ENCODE measurements at places on chromosomes 2 and 18. TPM values are rescaled to one million over a fixed set of nuclear protein-coding genes. Genes with fewer than 3 reads are reported as not detected.

DNA sequence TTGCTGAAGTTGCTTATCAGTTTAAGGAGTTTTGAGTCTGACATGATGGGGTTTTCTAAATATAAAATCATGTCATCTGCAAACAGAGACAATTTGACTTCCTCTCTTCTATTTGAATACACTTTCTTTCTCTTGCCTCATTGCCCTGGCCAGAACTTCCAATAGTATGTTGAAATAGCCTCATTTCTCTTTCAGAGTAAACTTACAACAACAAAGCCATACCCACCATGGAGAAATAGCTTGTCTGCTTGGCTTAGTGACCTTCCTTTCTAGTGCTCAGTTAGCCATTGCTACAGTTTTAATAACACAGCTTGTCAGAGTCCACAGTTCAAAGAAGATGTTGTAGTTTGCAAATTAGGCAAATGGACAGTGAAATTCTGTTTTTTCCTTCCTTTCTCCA lies 228.0 kb downstream of the ETAA1 start:
- no peak for DNase-seq

- no peak for DNase-seq
These were observed 1.7 kb upstream of the SP100 start for GRCh38 chr2:230414302-230414701.

Gene LIMS4
- total RNA-seq = 0.54 TPM

Gene PMAIP1
- 23.4 TPM for total RNA-seq

GRCh38 chr2:1603521-1603920 lies 140.8 kb downstream of the PXDN start:
- DNase-seq = no peak

DNA sequence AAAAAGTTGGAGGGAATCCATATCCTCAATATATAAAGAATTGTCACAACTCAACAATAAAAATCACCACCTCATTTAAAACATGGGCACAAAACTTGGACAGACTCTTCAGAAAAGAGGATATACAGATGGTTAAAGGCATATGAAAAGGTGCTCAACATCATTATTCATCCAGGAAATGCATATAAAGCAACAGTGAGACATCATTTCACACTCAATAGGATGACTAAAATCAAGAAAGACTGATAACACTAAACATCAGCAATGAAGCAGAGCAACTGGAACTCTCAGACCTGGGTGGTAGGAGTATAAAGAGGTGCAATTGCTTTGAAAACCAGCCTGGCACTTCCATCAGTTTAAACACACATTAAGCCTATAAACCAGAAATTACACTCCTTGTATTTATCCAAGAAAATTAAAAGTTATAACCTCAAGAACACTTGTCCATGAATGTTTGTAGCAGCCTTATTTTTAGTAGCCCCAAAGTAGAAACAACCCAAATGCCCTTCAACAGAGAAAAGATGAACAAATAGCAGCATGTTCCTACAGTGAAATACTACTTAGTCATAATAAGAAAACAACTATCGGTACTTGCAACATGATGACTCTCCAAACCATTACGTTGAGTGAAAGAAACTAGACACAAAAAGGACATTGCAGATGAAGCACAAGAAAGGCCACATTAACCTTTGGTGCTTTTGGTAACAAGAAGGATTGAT lies 79.1 kb upstream of the TANC1 start:
- no peak for DNase-seq

GRCh38 chr2:233832869-233833311 lies 21.4 kb downstream of the HJURP start:
- DNase-seq = no peak

Gene MSGN1
- total RNA-seq = not detected

DNA sequence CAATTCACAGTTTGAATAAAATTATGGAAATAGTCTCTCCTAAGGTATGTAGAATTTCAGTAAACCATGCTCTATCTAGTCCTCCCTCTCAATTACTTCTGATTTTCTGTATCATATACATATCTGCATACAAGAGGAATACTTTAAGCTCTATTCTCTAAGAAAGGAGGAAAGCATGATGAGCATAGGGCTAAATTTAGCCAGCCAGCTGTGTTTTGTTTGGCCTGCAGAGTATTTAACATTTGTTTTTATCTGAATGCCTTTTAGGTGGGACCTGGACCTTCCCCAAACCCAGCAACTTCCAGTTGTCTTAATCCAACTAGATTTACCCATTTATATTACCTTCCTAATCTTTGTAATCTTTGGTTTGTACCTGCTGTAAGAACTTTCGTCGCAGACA lies 42.2 kb upstream of the FAM117B start:
- no peak for DNase-seq

Gene TUBA4B
- not detected for total RNA-seq

- no peak for DNase-seq
These were observed 2.8 kb upstream of the STEAP3 start for GRCh38 chr2:119220720-119221301.

- DNase-seq = no peak
These were observed 100.7 kb downstream of the LYPD6 start for GRCh38 chr2:149430743-149431736.

Gene ERFE
- 0.27 TPM for total RNA-seq

Gene TFCP2L1
- 0.54 TPM for total RNA-seq

Gene ESCO1
- total RNA-seq = 4.8 TPM

- DNase-seq = no peak
These were observed 625.6 kb upstream of the CDH2 start for GRCh38 chr18:28802546-28802945.

- no peak for DNase-seq
These were observed 28.7 kb downstream of the SRSF7 start for GRCh38 chr2:38722271-38723061.

Gene CHRND
- total RNA-seq = not detected
